ENCODE measurements at places on chromosomes 5 and 9.

GRCh38 chr5:137688210-137688840 lies 47.6 kb downstream of the KLHL3 start:
- DNase-seq: no peak

DNA sequence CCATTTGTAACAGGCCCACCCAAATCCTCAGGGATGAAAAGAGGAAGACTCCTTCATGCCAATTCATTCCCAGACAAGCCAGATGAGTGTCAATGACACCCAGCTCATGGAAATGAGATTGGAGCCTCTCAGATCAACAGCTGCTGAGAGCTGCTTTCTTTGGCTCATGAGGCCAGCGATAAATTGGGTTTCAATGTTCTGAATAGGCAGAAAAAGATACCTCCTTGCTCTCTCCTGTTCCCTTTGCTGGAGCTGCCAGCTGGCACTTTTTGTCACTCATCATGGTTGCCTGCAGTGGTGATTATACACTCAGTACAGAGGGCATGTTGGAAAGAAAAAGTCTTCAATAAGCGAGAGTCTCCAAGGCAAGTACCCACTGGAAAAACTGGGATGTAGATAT lies 47.1 kb downstream of the SH3RF2 start:
- no peak for DNase-seq

DNA sequence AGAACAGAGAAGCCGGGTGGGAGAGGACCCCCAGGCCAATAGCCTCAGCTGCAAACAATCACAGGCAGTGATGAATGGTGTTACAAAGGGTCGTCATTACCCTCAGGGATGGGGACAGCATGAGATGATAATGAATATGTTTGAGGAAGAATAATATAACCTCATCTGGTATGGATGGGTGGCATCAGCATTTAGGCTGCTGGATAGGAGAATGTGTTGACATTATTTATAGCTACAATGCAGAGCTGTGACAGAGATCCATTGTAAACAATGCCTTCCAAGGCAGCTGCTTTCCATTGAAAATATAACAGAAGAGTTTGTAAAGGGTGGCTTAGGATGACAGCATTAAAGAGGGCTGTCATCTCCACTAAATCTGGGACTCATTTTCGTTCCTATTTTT lies 365.5 kb downstream of the KCNN2 start:
- no peak for DNase-seq

- DNase-seq: no peak
Observed at GRCh38 chr5:173963867-173964441, 25.0 kb upstream of the C5orf47 start.

GRCh38 chr5:130222573-130222972 lies 318.3 kb downstream of the CHSY3 start:
- DNase-seq: no peak

Data from AG09319 (cell line).